ENCODE measurements at places on chromosomes 7 and 10.

GRCh38 chr7:158885624-158886023 lies 29.3 kb downstream of the DYNC2I1 start:
- no peak for DNase-seq

GRCh38 chr10:105952153-105952552 lies 1212.4 kb downstream of the SORCS1 start:
- DNase-seq = no peak

DNA sequence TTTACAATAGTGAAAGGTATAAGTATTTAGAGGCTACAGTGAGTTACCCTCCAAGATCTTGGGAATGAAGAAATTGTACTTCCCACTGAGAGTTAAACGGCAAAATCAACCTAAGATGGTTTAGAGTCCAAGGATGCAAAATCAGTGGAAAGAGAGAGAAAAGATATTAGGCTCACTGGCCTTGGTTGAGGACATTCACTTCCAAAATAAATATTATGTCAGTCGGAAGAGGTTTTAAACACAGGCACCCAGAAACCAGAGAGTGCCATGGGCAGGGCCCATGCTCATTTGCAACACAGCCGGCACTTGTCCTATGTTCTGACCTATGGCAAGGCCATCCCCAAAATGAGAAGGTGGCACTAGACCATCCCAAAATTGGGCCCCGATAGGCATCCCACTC lies 3.9 kb upstream of the WDR91 start:
- DNase-seq = no peak

- no peak for DNase-seq
Observed at GRCh38 chr7:21368317-21368716, 59.6 kb upstream of the SP4 start.

DNA sequence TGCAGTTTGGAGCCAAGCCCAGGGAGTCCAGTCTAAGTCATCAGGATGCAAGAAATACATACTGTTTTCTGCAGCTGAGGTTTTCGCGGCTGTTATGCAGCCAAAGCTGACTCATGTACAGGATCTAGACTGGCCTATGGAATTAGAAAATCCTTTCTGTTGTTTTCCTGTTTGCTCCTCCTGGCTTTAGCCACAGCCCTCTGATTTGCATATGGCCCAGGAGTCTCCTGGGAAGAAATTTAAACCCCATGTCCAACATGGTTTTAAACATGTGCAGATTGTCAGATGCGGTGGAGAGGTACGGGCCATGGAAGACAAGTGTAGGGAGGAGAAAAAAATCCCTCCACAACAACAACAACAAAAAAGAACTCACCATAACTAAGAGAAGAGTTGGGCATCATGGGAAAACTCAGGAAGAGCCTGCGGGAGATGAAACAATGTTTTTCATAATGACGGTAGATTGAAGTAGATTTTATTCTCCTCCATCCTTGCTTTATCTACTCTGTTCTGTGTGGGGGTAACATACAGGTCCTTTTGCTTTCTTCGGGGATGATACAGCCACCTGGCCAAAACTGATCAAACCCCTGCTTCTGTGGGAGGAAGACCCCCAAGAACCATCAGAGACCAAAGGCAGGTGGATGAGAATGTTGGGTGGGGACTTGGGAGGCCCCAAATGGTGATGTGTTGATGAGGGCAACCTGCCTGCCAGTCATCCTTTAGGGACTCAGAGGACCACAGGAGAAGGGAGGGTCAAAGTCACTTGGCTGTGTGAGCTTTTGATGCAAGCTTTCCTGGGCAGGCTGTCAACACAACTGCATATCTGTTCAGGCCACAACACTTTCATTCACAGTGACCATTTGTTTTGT lies 29.8 kb upstream of the GNA12 start:
- no peak for DNase-seq

GRCh38 chr10:88245974-88246511 lies 337.1 kb downstream of the RNLS start:
- no peak for DNase-seq

DNA sequence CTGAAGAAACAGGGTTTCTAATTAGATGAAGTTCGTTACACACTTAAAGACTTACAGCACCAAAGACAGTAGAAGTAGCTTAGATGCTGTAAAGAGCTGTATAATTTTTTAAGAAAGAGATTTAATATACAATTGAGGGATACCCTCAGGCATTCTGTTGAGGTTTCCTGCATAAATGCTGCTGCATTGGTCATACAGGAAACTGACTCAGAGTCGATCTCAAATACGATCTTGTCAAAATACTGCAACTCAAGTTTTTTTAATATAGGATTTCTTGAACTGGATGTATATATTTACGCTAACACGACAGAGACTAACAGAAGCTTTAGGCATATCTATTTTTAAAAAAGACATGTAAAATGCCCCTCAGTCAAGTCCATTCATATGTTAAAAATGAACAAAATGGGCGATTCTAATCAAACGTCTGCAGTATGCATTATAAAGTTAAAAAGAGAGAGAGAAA lies 2.4 kb upstream of the ARID5B start:
- DNase-seq = no peak

DNA sequence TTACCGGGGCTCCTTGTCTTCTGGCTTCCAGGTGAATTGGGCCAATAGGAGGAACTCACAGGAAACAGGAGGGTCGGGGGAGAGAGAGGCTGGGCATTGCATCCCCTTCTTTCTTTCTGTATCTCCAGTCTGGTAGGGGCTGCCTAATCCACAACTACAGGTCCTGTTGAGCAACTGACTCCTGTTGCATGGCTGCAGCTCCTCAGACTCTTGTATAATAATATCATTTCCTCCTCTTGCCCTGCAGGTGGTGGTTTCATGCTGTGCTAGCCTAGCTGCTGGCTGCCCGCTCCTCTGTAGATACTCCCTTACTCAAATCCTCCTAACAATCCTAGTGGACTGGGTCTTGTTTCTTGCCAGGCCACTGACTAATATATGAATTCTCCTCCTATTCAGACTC lies 276.5 kb upstream of the SMIM30 start:
- DNase-seq = no peak

DNA sequence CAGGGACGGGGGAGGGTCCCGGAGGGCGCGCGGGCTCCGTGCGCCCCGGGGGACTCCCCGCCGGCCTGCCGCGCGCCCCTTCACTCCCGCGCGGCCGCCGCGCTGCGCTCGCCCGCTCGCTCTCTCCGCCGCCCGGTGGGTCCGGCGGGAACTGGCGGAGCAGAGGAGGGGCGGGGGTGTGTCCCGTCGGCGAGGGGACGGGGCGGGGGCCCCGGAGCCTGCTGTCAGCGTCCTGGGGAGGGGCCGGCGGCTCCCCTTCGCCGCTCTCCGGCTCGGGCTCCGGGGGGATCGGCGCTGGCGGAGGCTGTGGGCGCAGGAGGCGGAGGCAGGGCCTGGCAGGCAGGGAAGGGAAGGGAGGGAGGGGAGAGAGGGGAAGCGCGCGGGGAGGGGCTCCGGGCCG lies at the start of gene SH3PXD2A:
TSS of gene SH3PXD2A (minus strand) at position 153 of the 400 bp plus-strand sequence. CDS start 310 bp downstream, outside the sequence.
- no peak for DNase-seq

DNA sequence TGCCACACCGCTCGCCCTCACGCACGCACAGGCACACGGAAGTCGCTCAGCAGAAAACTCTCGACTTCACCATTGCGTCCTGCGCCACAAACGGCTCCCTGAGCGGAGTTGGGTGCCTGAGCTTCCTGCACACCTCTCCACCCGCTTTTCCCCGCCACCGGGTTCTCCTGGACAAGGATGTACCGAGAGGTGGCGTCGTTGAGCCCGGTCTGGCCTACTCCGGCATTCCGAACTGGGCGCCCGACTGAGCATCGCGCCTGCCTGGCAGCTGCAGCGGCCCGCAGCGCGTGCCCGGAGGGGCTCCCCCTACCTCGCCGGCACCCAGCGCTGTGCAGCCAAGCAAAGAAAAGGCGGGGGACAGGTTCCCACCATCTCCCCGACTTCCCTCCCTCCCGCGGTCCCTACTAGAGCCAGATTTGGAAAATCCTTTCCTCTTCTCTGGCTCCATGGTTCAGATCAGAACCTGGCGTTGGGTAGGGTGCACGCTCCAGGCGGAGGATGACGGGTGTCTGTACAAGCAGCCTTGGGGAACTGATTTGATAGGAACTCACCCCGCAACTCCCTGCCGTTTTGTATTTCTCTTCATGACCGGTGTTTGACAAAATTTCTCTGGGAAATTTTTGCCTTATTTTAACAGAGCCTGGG lies 1.7 kb downstream of the SORCS3 start:
- peak; percentile 68 for DNase-seq

DNA sequence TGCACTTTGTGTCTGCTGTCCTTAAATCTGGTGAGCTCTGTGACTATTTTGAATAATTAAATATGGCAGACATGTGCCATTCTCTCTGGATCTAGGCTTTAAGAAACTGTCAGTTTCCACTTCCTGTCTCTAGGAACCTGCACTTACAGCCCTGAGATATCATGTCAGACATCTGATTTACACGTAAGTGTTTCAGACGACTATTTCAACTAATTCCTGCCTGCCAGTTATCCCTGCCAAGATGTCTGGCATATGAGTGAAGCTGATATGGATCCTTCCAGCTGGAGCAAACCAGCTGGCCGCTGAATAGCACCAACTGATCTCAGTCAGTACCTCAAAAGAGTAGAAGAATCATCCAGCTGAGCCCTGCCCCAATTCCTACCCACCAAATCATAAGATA lies 362.2 kb upstream of the SMIM30 start:
- DNase-seq = no peak

DNA sequence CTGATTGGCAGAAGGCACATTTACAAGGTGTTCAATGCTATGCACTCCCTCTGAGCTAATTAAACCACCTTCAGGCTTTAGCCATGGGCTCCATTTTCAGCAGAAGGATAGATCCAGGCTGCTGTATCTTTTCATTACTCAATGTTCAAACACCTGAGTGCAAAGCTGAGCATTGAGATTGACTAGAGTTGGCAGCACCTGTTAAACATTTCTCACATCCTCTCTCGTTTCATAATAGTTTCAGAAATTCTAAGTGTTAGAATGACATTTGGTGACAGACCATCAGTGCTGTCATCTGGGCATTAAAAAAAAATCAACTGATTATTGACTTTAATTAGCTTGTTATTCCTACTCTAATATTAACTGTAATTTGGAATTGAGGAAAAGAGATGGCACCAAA lies 187.1 kb upstream of the SEMA3E start:
- no peak for DNase-seq

DNA sequence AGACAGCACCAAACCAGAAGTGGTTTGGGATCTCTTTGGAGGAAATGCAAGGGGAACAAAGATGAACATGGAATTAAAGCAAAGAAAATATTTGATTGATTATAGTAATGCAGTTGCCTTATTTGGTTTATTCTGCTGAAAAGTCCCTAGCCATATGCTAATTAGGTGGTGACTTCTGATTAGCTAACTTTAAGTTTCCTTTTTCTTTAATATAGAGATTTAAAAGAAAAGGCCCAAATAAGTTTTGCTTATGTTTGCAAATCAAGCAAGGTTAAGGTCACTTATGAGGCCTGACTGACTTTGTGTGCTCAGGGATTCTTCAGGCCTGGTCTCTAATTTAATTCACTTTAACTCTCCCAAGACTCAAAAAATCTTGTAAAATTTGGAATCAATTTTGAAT lies 6.2 kb upstream of the ANKRD22 start:
- no peak for DNase-seq

DNA sequence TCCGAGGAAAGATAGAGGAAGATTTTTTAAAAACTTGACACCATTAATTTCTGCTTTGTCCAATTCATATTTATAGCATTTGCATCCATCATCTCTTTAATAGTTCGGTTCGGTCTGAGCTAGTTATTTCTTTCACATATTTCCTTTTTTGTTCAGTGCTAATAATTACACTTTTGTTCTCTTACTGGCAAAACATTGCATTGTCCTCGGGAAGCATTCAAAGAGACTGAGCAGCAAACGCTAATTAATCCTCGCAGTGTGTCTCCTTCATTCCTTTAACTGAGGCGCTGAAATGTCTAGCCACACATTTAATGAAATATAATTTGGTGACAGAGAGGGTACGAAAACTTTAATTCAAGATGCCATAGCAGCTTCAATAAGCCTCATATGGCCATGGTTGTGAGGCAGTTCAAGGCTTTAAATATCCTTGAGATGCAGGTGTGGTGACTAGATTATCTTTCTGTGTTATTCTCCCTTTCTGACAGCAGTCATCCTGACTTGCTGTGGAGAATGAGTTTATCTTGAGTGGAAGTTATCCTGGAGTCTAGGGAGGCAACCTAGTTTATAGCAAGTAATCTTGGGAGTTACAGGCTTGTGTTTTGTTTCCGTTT lies 431.4 kb downstream of the SDK1 start:
- DNase-seq = no peak

GRCh38 chr10:116683166-116683565 lies 59.2 kb downstream of the HSPA12A start:
- DNase-seq = no peak

- no peak for DNase-seq
Observed at GRCh38 chr10:29652192-29652591, 17.4 kb upstream of the SVIL start.

DNA sequence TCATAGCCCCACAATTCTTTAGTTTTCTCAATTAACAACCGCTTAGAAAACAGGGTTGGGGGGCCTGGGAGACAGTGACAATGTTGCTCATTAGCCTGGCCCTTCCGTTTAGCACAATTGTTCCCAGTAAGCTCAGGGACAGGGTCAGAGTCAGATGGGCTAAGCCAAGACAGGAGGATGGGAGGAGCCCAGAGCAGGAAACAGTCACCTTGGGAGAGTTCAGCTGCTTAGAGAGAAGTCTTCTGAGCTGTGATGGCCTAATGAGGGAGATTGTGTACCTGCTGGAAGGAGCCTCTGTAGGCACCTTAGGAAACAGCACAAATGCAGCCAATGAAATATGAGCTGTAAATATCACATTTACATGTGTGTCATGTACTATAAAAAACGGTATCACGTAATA lies 35.9 kb downstream of the SVOPL start:
- DNase-seq = no peak

DNA sequence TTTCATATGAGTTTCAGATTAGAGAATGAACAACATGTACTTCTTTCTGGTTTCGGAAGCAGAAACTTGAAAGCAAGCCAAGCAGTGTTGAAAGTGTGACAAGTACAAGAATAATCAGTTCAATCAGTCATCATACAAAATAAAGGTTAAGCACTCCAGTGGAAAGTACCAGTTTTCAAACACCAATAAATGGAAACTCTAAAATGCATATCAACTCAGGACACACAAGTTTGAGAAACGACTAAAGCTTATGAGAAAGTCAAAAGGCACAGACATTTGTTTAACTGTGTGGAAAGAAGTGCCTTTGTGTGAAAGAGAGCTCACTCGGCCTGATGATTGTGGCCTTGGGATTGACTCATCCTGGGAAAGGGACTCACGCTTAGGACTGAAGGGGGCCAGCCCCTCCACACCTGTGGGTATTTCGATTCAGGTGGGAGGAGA lies 60.6 kb upstream of the AKR1C1 start:
- DNase-seq = no peak

DNA sequence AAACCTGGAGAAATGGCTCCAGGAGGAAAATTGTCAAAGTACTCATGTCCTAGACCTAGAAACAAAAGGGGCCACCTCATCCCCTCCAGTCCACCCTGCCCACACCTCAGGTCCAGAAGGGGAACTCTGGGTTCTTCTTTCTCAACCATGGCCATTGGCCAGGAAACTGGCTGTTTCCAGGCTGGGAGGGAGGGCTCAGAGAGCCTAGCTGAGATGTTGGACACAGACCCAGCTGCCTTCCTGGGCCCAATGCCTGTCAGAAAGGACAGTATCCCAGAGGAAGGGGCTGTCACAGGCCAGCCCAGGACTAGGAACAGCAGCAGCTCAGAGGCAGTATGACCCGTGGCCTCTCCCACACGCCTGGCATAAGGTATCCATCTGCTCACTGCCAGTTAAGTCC lies 9.6 kb downstream of the GRID1 start:
- no peak for DNase-seq

GRCh38 chr7:116952635-116953371 lies 498 bp upstream of the ST7 start:
- no peak for DNase-seq

- no peak for DNase-seq
Observed at GRCh38 chr10:13502380-13502779, 26.4 kb downstream of the BEND7 start.

- no peak for DNase-seq
Observed at GRCh38 chr10:87519582-87519981, 14.9 kb downstream of the MINPP1 start.

All from hypothalamus (tissue), 51 donors.